Ovary (tissue), 10 donors: ENCODE measurements at places on chromosomes 3 and 15. TPM values are rescaled to one million over a fixed set of nuclear protein-coding genes. Genes with fewer than 3 reads are reported as not detected.

KLHL24 gene
- 69.7 TPM for total RNA-seq

STRA6 gene
- total RNA-seq: 0.20 TPM

DNA sequence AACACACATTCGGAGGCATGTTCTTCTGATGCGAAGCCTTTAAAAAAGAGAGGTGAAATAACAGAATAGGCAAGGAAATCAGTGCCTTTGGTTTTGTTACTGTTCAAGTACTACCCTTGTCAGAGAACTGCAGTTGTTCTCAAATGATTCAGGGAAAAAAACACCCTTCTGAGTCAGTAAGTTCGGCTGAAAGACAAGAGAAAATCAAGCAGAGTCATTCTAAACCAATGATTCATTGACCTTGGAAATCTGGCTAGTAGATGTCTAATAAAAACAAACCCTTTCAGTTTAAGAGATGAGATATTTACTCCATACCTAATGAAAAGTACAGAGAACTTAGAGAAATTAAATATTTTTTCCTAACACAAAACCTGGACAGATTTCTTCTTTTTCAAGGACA is 72.7 kb upstream of the ABI3BP start:
- DNase-seq: no peak

DNA sequence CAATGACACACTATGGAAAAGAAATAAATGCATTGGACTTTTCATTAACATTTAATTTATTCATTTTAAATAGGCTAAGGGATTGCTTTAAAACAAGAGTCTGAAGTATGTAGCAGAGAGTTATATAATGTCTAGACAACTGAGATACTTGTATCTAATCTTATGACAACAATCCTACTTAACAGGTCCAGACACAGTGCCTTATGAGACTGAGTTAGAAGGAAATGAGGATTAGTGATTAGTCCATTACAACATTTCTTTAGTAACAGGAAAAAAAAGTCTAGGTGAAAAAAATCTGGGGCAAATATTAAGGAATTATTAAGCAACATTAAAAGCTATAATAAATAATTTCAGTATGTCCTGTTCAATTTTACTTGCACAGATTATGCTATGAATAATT is 140.6 kb downstream of the MEIS2 start:
- DNase-seq: no peak

DNA sequence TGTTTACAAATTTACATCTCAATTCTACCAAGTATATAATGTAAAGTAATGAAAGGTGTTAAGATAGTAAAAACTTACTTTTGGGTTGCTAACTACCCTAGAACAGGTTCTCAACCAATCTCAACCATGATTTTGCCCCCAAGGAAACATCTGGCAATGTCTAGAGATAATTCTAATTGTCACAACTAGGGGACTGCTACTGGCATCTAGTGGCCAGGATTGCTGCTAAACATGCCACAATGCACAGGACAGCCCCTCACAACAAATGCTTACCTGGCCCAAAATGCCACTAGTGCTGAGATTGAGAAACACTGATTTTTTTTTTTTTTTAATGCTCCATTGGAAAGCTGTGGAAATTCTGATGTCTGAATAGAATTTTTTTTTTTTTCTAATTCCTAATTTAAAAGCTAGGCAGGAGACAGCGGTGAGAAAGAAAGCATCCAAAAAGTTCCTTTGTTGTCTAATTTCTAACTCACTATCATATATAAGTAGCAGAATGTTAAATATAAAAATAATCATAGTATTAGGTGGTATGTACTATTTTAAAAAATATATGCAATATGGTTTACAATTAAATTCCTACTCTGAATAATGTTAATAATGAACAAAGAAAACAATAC is 81.5 kb downstream of the TJP1 start:
- no peak for DNase-seq

GRCh38 chr3:65902304-65902793 is 136.4 kb downstream of the MAGI1 start:
- DNase-seq: no peak

GRCh38 chr3:60651799-60652198 is 599.5 kb downstream of the FHIT start:
- DNase-seq: no peak

GRCh38 chr3:151124476-151124875 is 39.0 kb downstream of the MED12L start:
- no peak for DNase-seq

GRCh38 chr3:132522353-132522752 is 74.7 kb upstream of the ACKR4 start:
- DNase-seq: no peak

- DNase-seq: no peak
These were observed 60.2 kb downstream of the SEMA5B start for GRCh38 chr3:122967356-122967755.

DNA sequence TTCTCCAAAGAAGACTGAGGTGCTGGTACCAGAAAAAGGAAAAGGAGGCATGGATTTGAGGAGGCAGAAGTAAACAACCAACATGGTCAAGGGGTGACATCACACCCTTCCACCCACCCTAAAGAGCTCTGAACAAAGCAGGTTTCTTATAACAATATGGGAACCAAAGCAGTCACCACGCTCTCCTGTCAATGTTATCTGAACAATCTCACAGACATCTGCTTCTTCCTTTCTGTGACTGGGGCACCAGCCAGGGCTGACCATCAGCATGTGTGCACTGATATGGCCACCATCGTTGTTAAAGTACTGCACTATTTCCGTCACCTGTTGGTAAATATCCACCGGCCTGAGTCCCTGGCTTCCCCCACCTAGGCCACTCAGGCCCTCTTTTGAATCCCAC is 252.9 kb downstream of the SHQ1 start:
- no peak for DNase-seq

GRCh38 chr3:178001670-178002101 is 534.5 kb upstream of the KCNMB2 start:
- no peak for DNase-seq

DNA sequence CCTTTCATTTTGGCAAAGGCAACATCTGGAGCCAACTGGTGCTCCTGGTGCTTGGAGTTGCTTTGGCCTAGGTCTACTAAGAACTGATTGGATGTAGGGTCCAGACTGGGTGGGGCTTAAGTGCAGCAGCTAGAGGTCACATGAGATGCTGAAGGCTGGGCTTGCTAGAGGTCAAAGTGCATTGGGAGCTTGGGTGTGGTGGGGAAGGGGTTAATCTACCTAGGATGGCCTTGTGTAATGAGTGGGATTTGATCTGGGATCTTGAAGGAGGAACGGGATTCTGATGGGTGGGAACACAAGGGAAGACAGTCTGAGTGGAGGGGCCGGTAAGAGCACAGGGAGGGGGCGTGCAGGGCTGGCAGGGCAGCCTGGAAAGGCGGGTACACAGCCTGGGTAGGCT is 125.5 kb downstream of the RAB11A start:
- DNase-seq: no peak
